Right ventricle myocardium inferior (tissue), 1 donor: ENCODE measurements at places on chromosomes 1 and 21. TPM values are rescaled to one million over a fixed set of nuclear protein-coding genes. Genes with fewer than 3 reads are reported as not detected.

GRCh38 chr1:89955311-89956205 is 39.4 kb upstream of the ZNF326 start:
- DNase-seq, result no peak

- DNase-seq, result peak; percentile 53
Observed at GRCh38 chr1:41509270-41509671, 24.8 kb upstream of the EDN2 start.

BRDT gene
- total RNA-seq, result not detected

DNA sequence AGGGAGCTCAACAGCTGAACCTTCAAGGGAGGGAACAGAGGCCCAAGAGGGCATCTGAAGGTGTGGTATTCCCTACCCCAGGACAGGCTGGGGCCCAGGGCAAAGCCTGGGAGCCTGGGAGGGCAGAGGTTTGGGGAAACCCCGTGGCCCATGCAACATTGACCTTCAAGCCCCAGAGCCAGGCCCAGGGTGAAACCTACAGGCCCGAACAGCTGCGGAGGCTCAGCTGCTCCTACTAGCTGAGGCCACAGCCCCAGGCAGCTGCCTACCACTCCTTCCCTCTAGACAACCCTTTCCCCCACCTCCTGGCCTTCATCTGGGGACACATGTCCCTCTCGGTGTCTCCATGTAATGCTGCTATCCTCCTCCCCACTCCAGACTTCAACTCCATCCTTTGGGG is 3.2 kb downstream of the LAD1 start:
- no peak for DNase-seq

PTPRU gene
- total RNA-seq, result 23.5 TPM

CDC14A gene
- total RNA-seq, result 2.7 TPM

DNA sequence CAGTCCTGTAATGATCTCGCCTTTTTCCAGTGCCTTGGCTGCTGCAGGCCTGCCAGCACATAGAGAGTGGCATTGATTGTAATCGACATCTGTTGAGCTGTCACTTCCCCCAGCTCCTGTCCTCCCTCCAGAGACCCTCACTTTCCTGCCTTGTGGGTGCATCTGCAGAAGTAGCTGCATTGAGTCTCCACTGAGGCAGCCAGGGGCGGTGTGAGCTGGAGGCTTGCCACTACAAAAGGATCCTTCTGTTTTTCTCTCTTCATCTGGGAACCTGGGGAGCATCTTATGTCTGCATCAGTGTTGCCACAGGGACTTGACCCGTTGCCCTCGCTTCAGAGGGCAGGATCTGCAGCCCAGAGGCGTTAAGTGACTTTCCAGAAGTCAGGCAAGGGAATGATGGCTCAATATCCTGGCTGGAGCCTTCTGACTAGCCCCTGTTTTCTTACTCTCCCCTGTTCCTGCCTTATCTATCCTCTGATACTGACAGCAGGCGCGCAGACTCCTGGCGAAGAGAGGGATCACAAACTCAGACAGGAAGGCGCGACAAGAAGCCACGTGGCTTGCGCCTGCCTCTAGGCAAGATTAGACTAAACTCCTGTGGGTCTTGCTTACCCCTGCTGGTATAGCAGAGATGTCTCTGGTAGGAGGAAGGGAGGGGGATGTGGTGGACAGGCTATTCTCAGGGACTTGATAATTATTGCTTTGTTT is 13.3 kb upstream of the FMOD start:
- peak; percentile 82 for DNase-seq

- no peak for DNase-seq
Observed at GRCh38 chr1:22222723-22223122, 79.8 kb upstream of the WNT4 start.

DNA sequence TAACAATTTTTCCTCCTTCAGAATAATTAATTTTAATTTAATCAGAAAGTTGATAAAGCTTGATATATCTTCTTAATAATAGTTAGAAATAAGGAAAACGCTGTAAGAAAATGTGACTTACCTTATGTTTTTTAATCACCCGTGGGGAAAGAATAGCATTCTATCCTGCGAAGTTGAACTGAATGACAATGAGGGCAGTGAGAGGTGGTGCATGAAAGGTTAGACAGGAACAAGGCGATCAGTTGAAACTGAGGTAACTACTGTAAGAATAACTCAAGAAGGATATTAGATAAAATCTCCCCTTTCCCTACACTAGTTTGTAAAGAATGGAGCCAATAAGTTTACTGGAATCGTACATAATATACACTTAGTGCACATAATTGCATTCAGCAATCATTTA is 655.0 kb upstream of the NCAM2 start:
- no peak for DNase-seq
